ENCODE measurements at places on chromosomes 2 and 18. TPM values are rescaled to one million over a fixed set of nuclear protein-coding genes. Genes with fewer than 3 reads are reported as not detected.

Gene SH2D6
- total RNA-seq: not detected

Gene SCYGR4
- total RNA-seq: not detected

DNA sequence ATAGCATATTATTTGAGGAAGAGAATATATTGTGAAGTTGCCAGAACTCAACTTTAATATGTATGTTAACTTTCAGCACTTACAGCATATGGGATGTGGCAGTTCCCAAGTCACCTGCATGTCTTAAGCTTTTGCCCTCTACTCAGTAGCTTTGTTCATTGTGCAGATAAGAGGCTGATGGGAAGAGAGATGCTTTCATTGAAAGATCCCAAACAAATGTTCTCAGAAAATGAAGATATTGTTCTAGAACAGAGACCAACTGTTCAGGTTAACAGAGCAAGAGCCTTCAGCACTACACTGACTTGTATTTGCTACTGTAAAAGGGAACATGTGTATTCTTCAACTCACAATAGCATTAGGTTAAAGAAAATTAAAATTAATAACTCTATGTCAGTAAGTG is 28.1 kb downstream of the GAREM1 start:
- H3K36me3 ChIP-seq: no peaks in the 10 kb centered on the region
- no peak overlapping the region for H3K27ac ChIP-seq
- no peaks in the 10 kb centered on the region for H3K27me3 ChIP-seq
- no peak overlapping the region for H3K4me3 ChIP-seq
- DNase-seq: no peak
- peaks cover 55% of the 10 kb centered on the region for H3K4me1 ChIP-seq

DNA sequence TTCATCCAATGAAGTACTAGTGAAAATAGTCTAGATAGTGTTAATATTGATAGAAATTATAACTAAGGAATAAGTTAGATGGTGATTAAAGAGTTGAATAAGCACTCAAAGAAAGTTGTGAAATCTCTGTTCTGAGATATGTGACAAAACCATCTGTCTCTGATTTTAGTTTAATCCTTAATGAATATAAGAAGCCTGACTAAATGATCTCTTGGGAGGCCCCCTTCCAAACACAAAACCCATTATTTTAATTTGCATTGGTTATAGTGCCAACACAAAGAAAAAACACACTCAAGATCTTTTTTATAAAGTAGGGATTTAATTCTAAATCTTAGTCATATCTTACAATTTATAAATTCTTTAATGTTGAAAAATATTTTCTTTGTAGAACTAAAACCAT is 34.0 kb downstream of the SCN2A start:
- no peaks in the 10 kb centered on the region for H3K4me1 ChIP-seq
- no peaks in the 10 kb centered on the region for H3K27me3 ChIP-seq
- H3K36me3 ChIP-seq: no peaks in the 10 kb centered on the region
- no peak for DNase-seq
- no peak overlapping the region for H3K27ac ChIP-seq

GRCh38 chr18:73551211-73551610 is 596.4 kb downstream of the FBXO15 start:
- no peaks in the 10 kb centered on the region for H3K4me1 ChIP-seq
- no peak overlapping the region for H3K4me3 ChIP-seq
- no peak overlapping the region for H3K27ac ChIP-seq
- no peaks in the 10 kb centered on the region for H3K27me3 ChIP-seq
